ENCODE measurements at places on chromosomes 1 and 21.

- DNase-seq: no peak
These were observed 4.4 kb downstream of the PCAT6 start for GRCh38 chr1:202815120-202815519.

- DNase-seq: no peak
These were observed 3.6 kb upstream of the IL12RB2 start for GRCh38 chr1:67304023-67304422.

- DNase-seq: no peak
These were observed 291.0 kb downstream of the CHRM3 start for GRCh38 chr1:239677362-239677761.

GRCh38 chr1:29237852-29238619, 1.7 kb downstream of the PTPRU start:
- peak; percentile 67 for DNase-seq

DNA sequence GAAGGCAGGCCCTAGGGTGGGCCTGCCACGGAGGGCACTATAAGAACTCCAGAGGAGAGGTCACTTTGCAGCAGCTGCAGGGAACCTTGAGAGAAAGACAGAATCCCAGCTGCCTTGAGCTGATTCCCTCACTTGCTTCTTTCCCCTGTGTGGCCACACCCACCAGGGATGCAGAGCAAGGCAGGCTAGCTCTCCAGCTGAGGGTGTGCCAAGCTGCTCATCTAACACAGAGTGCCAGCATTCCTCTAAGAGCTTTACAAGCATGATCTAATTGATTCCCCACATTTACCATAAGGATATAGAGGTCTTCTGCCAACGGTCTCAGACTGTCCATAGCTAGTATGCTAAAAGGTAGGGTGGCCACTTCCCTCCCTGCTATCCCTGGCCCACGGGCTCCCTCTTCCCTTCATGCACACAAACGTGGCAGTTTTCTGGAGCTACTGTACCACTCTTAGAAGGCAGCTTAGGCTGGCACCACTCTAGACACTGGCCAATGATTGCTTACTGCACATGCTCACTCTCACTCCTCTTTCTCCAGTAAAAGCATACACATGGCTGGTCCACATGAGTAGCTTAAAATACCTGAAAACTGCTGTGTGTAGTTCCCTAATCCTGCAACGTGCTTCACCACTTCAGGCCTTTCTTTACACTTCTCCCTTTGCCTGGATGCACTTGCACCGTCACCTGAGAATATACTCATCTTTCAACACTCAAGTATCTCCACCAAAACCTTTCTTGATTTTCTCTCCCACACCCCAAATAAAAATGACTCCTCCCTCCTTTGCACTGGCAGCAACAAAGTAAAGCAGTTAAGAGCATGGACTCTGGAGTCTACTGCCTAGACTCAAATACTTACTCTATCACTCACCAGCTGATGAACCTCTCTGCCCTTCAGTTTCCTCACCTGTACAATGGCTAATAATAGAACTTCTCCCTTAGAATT, 57.7 kb downstream of the DMAP1 start:
- no peak for DNase-seq

DNA sequence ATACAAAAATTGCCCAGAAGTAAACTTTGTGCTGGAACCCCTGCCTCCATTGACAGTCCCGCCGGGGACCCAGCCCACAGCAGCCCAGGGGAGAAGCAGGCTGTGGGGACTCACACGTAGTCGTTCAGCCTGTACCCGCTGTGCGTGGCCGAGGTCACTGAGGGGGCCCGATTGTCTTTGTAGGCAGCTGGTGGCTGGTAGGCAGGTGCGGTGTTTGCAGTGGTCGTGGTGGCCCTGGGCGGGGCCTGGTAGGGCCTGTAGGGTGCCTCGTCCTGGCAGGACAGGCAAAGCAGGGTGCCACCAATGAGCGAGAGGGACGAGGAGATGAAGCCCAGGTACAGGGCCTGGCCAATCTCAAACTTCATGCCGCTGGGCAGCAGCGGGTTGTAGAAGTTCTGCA, 19.1 kb downstream of the CLDN14 start:
- DNase-seq: no peak

DNA sequence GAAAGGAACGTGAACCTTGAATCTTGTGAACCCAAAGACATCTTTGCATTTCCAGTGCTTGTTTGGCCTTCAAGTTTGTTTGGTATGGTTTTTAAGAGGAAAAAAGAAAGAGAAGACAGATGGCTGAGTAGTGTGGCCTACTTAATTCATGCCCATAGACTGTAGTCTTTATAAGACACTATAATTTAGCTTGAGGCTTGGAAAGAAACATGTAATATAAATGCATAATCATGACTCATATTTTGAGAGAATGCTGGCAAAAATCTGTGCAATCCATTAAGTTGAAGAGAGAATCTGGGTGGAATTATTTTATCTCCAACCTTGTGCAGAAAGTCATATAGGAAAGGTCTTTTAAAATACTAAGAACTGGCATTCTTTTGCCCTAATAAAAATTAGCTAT, 179.3 kb downstream of the SIPA1L2 start:
- no peak for DNase-seq

DNA sequence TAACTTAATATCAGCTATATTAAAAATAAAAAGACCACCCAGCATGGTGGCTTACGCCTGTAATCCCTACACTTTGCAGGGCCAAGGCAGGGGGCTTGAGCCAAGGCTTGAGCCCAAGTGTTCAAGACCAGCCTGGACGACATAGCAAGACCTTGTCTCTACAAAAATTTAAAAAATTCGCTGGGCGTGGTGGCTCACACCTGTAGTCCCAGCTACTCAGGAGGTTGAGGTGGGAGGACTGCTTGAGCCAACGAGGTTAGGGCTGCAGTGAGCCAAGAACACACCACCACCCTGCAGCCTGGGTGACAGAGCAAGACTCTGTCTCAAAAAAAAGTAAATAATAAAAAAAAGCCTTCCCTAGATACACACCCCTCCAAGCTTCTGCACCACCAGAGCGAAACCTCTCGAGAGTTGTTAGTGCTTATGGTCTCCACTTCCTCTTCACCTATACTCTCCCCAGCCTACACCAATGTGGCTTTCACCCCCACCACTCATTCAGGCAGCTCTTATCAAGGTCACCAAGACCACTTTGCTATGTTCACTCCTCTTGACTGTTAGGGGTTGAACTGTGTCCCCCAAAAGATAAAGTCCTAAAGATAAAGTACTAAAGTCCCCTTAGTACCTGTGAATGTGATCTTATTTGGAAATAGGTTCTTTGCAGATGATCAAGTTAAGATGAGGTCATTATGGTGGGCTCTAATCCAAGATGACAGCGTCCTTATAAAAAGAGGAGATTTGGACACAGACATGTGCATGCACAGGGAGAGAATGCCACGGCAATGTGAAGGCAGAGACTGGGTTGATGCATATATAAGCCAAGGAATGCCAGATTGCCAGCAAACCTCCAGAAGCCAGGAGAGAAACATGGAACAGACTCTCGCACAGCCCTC, 6.8 kb upstream of the PPP1R15B start:
- DNase-seq: no peak

Data from NCI-H526 (cell line).